ENCODE measurements at places on chromosomes 1 and 21. TPM values are rescaled to one million over a fixed set of nuclear protein-coding genes. Genes with fewer than 3 reads are reported as not detected.

LPAR3 gene
- total RNA-seq: 1.4 TPM

TMIGD3 gene
- 8.4 TPM for total RNA-seq

KRTAP10-1 gene
- not detected for total RNA-seq

MFSD2A gene
- total RNA-seq: 3.3 TPM

HSF2BP gene
- total RNA-seq: 0.26 TPM
